HTR-8/SVneo (cell line): ENCODE measurements at places on chromosomes 16 and 17.

DNA sequence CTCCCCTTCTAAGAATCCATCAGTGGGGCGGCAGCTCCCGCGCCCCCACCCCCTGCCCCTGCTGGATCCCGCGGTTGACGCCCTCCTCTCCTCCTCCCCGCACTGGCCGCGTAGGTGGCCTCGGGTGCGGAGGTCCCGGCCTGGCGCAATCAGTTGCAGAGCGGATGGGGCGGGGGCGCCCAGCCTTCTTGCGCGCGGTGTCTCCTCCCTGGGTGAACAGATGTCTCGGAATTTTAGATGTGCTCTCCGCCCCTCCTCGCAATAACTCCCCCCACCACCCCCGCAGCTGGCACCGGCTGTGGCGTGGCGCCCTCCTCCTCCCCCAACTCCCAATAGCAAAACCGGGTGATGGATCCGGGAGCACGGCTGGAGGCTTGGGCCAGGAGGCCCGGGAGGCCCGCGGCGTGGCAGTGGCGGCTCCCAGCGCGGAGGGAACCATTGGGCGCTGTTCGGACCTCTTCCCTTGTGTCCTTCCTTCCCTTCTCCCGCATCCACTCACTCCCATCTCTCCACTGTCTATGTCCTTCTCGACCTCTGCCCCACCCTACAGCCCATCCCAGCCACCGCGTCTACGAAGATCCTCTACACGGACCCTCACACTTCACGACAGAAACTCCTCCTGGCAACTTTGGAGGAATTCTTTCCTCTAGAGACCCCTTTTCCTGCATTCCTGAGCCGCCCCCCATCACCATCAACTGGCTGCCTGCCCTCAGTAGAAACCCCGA lies 11.0 kb downstream of the NEUROD2 start:
- DNase-seq = no peak

DNA sequence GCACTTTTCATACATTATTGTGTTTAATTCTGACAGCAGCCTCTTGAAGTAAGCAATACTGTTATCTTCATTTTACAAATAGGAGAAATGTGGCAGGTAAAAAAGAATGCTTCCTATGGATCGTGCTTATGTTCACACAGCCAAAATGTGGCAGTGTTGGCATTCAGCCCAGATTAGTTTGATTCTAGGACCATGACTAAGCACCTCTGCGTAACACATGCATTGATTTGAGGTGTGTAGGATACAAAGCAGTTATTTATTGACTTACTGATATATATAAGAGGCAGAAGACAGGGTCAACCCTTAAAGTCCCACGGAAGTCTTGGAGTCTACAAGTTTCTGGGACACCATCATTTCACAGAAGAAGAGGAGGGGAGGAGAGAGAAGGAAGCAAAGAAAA lies 1144.4 kb upstream of the GOT2 start:
- no peak for DNase-seq

DNA sequence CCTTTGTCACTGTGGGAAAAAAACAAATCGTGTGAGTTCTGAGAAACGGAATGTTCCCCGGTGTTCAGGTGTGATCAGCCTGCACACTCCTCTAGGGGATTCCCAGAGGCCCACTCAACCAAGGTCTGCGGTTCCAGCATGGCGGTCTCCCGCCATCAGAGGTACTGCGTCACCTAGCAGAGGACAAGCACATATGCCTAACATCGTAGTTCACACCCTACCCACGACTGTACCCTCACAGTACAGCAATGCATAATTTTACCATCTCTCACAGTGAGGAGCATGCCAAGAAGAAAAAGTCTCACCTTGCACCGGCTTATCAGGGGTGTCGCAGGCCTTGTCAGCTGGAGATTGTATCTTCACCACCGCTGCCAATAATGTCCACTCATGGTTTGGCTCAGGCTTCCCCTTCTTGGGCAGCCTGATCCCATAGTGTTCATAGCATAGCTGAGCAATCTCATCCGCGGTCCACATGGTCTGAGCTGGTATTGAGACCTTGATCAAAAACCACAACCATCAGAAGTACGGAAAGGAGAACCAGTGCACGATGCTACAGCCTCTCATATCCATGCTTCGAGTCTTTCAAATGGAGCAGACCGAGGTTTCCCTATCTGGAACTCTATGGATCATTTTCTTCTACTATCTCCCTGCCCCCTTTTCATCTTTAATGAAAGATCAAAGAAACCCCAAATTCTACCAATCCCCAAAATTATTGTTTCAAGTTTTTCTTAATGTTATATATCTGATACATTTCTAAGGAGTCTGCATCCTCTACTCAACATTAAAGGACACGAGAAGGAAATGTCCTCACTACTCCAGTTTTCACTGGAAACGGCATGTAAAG lies 2.5 kb downstream of the ADAT1 start:
- DNase-seq = no peak

- DNase-seq = no peak
These were observed 74.9 kb upstream of the BCAR1 start for GRCh38 chr16:75326333-75326732.

DNA sequence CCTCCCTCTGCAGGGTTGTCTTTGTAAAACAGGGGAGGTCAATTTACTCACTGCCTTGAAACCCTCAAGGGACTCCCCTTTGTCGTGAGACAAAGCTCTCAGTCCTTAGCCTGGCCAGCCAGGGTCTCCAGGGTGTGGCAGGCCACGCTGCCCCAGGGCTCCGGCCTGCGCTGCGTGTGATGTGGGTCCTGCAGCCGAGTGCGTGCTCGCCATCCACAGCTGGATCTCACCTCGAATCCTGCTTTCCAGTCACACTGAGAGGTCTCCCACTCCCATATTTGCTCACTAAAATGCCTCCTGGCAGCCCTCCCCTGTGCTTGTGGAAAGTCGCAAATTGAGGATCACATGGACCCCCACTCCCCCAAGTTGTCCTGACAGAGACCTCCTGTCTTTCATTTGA lies 10.0 kb upstream of the CLEC18C start:
- DNase-seq = no peak

DNA sequence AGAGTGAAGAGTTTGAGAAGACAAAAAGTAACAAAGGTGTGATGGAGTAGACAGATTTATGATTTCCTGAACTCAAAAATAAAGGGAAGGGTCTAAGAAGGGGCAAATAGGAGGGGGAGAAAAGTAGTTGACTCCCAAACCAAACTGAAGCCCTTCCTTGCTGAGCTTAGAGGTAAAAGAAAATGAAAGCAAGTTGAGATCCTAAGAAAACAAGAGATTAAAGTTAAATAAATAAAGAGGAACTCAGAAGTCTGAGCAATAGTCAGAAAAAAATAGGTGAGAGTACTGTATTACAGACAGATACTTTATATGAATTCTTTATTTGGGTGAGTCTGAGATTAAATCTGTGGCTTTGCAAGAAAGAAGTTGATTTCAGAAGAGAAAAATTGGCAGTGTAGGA lies 3.3 kb upstream of the PSMD12 start:
- no peak for DNase-seq

DNA sequence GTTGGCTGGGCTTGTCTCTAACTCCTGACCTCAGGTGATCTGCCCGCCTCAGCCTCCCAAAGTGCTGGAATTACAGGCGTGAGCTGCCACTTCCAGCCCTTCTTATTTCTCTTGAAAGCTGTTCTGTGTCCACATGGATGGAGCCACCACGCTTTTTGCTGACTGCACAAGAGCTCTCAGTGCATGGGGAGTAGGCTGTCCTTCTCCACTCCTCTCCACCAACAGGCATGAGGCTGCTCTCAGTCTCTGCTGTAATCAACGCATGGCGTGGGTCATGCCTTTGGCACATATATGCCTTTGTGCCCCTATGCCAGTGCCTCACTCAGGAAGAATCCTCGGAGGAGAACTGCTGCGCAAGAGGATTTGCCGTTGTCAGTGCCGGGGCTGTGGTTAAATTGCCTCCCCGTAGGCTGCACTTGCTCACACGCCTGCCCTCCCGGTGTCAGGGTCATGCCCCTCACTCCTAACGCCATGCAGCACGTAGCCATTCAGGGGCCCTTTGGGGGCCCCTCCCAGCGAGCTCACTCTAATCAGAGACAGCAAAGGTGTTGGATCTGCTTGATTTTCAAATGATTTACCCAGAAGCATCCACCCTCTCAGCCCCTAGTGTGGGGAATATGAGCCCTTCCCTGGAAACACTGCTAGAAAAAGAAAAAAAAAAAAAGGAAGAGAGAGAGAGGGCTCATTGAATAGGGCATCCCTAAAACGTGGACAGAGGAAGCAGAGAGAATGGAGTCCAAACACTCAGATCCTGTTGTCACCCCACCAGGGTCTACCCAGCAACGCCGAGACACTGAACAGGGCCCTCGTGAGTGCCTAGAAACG lies 47.5 kb upstream of the ZCCHC14 start:
- DNase-seq = no peak
